ENCODE measurements at places on chromosomes 3 and 15.

DNA sequence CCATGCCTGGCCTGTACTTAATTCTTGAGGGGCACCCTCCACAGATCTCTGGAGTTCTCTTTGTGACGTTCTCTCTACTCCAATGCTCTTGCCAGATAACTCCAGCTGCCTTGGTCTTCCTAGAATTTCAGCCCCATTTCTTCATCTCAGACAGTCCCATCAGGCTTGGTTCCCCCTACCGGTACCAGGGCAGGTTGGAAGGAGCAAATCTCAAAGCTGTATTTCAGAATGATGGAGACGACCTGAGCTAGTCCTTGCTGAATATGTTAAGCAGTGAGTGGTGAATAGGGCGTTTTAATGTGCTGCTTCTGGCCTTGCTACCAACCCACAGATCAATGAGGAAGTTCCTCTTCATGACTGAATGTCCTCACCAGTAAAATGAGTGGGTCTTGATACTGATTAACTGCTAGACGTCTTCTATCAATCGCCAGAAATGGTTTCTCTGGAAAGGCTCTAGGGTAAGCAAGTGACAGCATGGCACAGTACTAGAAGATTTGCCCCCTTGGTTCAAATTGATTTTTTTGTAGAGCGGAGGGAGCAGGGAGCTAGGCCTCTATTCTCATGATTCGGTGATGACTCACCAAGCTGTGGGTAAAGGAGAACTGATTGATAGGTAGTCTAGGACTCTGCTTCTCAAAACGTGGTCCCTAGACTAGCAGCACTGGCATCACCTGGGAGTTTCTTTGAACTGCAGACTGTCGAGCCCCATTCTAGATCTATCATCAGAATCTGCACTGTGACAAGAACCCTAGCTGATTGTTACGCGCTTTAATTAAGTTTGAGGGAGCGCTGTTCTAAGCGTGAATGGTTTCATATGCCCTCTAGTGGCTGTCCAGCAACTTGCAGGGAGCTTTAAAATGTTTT, 67.8 kb downstream of the UBP1 start:
- peak; percentile 27 for DNase-seq

GRCh38 chr3:131485119-131485518, 17.7 kb downstream of the MRPL3 start:
- no peak for DNase-seq

DNA sequence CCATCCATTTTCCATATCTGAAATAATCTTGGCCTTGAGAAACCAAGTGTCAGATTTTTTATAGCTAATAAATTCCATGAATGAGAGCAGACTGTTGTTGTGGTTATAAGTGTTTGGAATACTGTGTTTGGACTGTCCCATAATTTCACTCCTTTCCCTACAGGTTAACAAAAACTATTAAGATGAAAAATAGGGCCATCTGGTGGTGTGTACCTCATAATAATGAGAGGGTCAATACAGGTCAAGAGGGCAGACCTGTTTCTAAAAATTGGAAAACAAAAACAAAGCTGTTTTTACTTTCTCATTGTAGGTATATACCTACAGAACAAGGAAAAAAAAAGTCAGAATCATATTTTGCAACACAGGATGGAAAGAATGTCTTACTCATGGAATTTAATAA, 553.8 kb upstream of the SGO1 start:
- DNase-seq: no peak

DNA sequence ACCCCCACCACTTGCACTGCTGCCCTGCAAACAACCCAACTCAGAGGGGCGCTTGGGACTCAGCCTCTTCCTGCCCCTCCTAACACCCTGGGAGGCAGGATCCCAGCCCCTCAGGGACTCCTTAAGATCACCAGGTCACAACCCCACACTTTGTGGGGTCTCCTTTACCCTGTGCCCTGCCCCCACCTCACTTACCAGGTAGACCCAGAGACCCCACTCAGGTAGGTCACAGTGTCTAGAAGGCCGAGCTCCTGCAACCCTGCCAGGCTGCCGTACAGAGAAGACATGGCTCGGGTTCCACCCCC, 9.1 kb downstream of the PLA2G4F start:
- DNase-seq: no peak

GRCh38 chr15:70714565-70714964, 48.8 kb downstream of the UACA start:
- DNase-seq: no peak

- DNase-seq: no peak
These were observed 46.4 kb downstream of the TNFAIP8L3 start for GRCh38 chr15:51048308-51048707.

GRCh38 chr3:107431246-107432012, 54.2 kb downstream of the CCDC54 start:
- DNase-seq: peak; percentile 62

DNA sequence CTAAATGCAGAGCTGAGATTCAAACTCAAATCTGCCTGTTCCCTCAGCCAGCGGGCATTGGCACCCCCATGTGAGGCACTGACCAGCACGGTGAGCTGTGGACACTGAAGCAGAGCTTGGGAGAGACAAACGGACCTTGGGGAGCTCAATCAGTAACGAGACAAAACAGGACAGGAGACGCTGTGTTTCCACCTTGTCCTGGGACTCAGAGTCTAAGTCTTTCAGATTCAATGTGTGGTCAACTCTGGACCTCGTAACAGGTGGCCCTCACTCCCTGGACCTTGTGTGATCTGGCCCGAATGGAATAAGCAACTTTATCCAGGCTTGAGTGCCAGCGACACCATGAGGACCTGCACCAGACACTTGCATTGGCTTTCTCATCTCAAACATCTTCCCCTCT, 232.5 kb downstream of the UACA start:
- peak; percentile 41 for DNase-seq

DNA sequence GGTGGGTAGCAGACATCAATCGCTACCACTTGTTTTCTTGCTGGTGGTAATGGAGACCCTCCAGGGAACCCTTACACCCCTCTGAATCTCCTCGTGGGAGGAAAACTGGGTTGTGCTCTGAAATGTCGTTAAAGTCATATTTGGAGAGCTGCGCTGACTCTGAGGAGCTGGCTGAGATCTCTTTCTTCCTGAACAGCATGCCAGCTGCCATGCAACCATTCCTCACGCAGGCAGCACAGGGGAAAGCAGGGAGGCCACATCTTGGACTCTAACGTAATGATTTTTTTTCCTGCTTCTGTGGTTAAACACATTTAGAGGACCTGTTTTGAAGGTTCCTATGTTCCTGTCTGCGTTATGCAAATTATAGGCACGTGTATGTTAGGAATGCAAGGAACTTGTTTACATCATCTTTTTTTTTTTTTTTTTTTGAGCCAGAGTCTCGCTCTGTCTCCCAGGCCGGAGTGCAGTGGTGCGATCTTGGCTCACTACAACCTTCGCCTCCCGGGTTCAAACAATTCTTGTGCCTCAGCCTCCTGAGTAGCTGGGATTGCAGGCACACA, 156.7 kb downstream of the TJP1 start:
- DNase-seq: no peak

DNA sequence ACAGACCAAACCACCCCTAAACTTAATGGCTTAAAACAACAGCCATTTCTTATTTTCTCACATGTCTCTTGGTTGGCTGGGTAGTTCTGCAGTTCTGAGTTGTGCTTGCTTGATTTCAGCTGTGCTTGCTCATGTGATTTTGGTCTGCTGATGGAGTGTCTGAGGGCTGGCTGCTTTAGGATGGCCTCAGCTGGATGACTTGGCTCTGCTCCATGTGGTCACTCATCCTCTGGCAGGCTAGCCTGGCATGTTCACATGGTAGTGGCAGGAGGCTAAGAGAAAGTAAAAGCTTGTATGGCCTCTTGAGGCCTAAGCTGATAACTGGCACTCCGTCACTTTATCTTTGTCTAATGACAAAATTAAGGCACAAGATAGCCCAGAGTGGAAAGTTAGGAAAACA, 4.1 kb downstream of the SV2B start:
- DNase-seq: no peak

DNA sequence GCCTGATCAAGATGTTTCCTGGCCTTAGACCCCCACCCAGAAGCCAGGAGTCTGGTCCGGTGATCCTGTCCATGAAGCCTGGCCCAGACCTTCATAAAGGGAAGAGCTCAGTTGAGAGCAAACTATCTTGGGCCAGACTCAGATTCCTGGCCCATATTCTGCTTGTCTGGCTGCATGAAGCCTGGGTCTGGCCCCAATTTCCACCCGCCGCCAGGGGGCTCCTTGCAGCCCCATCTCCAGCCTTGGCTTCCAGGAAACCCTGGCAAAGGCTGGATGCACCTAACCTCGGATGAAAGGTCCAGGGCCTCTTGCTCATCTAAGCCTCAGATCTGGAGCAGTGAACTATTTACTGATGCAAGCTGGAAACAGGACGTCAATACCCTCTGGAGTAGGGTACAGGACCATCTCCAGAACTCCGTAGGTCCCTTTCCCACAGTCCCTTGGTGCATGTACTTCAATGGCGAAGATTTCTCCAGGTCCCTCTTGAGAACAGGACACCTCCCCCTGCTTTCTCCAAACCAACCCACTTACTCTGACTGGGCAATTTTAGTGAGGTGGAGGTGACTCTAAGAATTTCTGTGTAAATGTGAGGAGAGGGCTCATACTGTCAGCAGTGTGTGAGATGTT, 5.6 kb downstream of the FOXL2 start:
- no peak for DNase-seq

DNA sequence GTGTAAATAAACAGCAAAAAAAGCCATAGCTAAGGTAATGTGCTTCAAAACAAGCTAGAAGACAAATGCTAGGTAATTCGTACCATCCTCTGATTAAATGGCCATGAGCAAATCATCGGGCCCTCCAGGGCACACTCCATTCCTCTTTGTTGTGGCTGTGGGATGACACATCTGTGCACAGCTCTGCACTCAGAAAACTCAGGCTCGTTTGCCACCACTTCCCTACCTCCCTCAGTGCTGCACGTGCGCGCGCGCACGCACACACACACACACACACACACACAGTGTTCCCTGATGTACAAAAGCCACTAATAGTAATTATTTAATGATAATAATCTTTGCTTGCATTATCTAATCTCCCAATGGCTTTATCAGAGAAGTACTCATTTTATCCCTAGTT, 336.6 kb downstream of the FEZF2 start:
- DNase-seq: no peak

DNA sequence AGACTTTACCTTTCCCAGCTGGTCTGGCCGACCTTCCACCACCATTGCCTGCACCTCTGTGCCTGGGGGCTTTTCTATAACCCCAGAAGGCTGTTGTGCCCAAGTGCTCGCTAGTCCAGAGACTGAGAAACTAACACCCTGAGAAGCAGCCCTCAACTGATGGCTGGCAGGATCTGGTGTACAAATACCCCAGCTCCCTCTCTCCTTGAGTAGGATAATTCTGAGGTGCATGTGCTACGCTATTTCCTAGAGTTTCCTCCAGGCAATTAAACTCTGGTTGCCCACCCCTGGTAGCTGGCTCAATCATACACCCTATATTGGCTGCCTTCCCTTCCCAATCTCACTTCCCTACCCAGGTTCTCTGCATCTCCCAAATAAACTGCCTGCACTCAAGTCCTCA, 11.5 kb upstream of the SLC6A1 start:
- no peak for DNase-seq

DNA sequence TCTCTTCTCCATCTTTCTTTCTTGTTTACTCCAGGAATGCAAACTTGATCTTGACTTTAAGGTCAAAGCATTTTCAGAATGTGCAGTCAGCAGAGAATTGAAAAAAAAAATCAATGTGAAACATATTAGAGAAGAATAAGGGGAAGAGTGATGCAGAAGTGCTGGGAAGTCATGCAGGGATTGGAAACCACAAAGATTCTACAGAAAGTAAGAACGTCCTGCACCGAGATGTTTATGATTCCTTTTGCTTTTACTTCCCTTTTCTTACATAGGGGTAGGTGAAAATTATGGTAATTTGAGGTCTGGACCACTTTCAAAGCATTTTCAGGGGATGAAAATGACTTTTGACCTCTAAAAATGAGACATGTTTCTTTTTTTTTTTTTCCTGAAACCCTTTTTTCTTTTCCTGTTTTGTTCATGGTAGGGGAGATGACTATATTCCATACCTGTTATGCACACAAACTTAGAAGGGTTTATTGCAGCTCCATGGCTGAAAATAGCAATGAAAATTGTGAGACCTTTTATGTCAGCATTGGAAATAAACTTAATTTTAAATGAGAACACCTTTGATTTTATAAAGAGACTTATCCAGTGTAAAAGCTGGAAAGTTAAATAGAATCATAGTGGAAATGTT, 623.5 kb upstream of the TBL1XR1 start:
- no peak for DNase-seq

DNA sequence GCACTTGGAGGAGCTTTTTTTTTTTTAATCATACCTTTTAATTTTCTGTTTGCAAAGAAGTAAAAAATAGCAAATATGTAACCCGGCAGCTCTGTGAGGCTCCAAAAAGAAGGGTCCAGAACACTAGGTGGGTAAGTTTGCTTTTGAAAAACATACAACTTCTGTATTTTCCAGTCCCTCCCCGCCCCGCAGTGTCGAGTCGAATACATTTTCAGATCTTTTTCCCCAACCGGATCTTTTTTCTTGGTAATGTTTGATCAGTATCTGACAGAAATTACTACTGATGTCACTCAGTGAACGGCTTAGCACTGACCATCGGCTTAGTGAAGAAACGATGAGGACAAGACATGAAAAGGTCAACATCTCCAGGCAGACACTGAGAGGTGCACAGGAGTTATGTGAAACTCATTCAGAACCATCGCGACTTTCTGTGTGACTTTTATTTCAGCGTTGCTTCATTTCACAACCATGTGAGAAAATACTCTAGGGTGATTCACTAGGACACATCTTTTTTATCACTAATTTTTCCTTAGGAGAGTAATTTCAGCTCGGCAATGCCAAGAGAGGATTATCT, 11.0 kb downstream of the ISL2 start:
- DNase-seq: no peak

DNA sequence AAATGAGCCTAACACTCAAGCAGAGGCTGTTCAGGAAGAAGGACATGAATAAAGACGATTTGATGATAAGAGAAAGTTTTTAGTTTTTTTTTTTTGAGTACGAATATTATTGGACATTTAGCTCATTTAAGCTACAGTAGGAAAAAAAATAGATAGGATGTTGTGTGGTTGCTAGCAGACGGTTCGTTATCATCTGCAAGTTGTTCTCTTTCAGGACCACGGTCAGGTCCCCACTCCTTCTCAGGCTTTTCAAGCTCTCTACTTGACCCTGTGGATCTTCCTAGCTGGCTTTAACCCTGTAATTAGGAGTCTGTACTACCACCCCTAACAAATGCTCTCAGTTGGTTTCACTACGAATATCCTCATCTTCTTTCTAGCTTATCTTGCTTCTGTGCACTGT, 1.1 kb downstream of the KCNH8 start:
- peak; percentile 40 for DNase-seq

DNA sequence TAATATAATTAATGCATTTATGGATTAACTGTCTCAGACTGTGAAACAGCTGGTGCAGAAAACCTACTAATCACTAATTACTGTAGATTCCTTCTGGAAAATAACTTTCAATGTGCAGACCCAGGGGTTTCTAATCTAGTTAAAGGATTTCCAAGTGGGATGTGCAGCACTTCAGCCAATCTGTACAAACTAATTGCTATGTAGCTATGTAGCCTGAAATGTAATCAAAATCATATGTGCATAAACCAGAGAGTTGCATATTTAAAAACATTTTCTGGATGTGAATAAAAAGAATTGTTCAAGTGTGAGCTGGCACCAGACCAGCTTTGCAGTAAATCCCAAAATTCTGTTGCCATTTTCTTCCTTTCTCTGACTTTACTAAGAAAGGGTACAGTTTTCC, 127.5 kb upstream of the CD96 start:
- no peak for DNase-seq

- no peak for DNase-seq
These were observed 319.8 kb downstream of the FHIT start for GRCh38 chr3:60931452-60931851.
